GM12891 (cell line): ENCODE measurements at places on chromosomes 2 and 18.

GRCh38 chr18:8264861-8265411, 344.3 kb upstream of the RAB12 start:
- DNase-seq = no peak

- DNase-seq = no peak
These were observed 1.8 kb downstream of the ZCCHC2 start for GRCh38 chr18:62524440-62525200.

- DNase-seq = no peak
These were observed 204.1 kb downstream of the ARHGAP15 start for GRCh38 chr2:143333168-143333791.

DNA sequence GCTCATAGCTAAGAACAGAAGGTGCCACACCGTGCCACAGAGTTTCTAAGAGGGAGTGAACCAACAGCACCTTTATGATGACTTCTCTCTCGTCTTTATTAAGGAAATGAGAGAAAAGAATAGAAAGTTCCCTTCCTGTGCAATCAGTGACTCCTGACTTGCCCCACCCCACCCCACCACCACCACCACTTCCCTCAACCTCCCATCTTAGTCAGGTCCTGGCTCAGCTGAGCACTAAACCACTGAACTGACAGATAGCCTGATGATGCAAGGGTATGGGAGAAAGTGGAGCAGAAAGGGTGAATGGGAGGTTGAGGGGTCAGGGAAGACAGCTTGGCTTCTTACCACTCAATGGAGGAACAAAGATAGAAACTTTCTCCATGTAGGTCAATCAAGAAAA, 75.2 kb upstream of the RMDN2 start:
- DNase-seq = no peak

GRCh38 chr2:84876369-84876768, 4.5 kb downstream of the TRABD2A start:
- no peak for DNase-seq

GRCh38 chr2:209830722-209831465, 59.3 kb downstream of the UNC80 start:
- no peak for DNase-seq

- DNase-seq = no peak
These were observed 88.7 kb downstream of the THADA start for GRCh38 chr2:43507137-43507536.

- DNase-seq = no peak
These were observed 420.9 kb upstream of the ST6GAL2 start for GRCh38 chr2:107306881-107307280.

DNA sequence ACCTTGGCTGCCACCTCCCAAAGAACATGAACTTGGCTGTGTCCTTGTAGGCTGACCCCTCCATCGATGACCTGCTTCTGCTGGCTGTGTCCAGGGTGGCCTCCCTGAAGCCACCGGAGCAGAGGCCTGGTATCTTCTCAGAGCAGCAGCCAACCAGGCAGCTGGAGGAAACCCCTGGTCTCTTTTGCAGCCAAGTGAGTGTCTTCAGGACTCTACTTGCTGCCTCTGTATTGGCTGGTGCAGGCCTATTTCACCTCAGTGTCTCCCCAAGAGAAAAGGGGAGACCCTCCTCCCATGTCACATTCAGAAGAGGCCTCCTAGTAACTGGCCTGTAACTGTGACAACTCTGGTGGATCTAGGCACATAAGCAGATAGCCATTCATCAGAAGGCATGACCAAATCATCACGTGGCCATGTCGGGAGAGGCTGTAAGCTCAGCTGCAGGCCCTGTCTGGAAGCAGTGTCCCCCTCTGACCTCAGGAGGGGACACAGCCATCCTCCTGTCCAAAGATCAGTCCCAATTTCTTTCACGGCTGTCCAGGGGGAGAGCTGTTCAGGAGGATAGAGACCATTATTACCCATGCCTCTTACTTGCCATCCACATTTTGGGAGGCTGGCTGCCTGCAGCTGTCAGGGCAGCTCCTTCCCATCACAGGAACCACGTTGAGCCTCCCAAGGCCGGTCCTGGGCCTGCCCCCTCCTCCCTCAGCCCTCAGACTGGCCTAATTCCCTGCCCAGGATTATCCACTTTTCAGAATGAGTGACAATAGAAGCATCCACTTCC, 20.9 kb upstream of the ROCK2 start:
- DNase-seq = no peak

- no peak for DNase-seq
These were observed 17.9 kb downstream of the LDLRAD4 start for GRCh38 chr18:13236411-13236810.

DNA sequence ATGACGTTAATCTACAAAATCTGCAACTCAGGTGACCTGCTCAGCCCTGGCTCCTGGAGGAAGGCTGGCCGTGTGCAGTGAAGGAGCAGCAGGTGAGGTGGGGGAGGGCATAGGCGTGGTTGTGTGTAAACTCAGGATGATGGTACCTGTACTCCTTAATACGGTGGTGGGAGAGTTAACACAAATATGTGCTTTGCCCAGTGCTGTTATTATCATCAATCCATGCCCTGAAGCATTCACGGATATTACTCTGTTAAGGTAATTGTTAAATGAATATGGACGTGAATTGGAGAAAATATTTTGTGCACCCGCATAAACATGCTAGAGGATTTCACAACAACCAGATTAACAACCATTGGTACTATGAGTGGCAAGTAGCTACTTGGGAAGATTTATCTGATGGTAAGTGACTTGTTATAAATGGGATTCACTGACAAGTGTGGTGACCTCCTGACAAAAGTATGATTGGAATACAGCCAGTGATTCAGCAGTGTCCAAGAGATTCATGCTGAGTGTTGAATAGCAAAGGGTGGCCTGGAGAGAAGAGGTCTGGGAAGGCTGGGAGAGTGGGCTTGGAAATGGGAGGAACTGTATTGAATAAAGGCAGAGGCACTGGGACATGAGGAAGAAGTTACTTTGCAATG, 194.1 kb downstream of the TPGS2 start:
- DNase-seq = no peak

GRCh38 chr2:227612546-227613271, 1.9 kb downstream of the SCYGR3 start:
- DNase-seq = no peak

GRCh38 chr2:212227755-212228154, 310.8 kb downstream of the ERBB4 start:
- no peak for DNase-seq

- DNase-seq = no peak
These were observed 77.3 kb downstream of the FAM124B start for GRCh38 chr2:224324604-224325003.

DNA sequence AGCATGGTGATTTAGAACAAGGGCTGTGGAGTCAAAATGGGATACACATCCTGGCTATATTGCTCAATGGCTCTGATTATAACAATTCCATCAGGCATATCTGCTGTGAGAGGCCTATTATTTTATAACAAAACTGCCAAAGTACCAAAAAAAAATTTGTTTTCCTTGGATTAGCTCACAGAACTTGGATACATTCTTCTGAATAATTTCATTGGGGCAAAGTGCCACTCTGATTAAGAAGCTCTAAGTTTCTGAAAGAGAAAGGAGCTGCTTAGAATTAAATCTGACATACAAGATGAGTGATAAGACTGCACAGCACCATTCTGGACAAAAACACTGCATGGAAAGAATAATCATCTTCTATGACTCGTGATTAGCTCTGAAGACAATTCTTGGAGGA, 85.7 kb downstream of the SMC6 start:
- DNase-seq = no peak
